ENCODE measurements at places on chromosomes 12 and 14.

DNA sequence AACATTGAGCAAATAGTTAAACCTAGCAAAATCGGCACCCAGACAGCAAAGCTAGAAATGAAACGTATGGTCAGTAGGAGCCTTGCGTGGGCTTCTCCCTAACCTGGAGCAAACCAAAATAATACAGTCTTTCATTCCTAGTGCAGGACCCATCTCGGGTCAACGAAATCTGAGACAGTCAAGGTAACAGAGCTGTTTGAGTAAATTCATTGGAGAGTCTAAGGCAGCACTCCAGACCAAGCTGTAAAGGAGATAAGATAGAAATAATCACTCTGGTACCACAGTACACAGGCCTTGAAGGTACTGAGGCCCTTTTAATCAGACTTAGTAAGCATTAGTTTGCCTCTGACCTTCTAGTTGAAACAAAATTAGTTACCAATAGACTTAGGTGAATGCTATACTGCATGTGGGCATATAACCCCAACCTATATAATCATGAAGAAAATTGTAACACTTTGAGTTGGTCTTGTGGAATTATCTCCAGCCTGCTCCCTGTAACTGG, 54.4 kb upstream of the BICD1 start:
- no peak for DNase-seq

DNA sequence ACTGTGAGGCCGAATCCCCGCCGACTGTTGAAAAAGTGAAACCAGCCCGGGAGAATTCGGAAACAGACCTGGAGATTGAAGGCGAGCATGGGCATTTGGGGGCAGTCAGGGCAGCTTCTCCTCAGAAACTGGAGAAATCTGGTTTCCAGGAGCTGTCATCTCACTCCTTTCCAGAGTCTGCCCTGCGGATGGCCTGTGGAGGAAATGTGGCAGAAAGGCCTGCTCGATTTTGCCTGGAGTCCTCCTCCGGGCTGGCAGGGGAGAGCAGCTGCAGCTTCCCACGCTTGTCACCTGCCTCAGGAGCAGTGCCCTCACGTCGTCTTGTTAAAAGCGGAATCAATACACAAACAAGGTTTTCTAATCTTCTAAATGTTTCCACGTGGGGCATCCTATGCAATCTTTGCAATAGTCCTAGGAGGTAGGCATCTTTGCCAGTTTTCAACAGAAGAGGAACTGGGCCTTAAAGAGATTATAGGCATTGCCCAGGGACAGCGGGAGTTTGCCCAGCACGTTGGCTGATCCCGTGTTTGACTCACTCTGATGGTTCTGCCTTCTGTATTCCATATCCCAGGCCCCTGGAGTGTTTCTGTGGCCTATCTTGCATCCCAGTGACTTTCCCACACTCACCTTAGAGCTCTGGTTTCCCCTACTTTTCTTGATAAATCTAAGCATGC, 2.3 kb downstream of the LRRC74A start:
- DNase-seq, result no peak

DNA sequence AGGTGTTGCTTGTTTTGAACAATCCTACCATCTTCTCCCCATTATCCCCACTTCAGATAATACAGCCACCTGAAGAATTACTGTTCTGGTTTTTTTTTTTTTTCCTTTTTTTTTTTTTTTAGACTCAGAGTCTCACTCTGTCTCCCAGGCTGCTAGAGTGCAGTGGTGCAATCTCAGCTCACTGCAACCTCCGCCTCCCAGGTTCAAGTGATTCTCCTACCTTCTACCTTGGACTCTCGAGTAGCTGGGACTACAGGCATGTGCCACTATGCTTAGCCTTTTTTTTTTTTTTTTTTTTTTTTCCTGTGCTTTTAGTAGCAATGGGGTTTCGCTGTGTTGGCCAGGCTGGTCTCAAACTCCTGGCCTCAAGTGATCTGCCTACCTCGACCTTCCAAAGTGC, 179.4 kb upstream of the ABCD2 start:
- no peak for DNase-seq

DNA sequence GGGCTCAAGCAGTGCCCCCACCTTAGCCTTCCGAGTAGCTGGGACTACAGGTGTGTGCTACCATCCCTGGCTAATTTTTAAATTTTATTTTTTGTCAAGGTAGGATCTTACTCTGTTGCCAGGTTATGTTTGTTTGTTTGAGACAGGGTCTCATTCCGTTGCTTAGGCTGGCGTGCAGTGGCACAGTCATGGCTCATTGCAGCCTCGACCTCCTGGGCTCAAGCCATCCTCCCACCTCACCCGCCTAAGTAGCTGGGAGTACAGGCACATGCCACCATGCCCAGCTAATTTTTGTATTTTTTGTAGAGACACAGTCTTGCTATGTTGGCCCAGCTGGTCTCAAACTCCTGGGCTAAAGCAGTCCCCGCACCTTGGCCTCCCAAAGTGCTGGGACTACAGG, 83.3 kb upstream of the KCNH3 start:
- no peak for DNase-seq

DNA sequence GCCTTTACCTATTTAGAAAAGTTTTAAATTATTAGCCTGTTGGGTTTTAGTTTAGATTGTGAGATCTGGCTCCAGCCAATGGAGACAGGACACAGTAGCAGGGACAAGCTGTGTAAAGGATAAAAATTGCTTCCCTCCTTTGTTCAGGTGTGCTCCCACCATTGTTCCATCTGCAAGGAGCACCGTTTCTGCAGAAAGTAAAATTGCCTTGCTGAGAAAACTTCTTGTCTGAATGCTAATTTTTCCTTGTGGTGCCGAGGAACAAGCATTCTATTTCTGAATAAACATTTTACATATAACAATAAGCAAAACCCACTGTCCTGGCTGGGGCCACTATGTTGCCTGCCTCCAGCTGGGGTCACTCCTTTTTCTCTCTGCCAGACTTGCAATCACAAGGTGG, 72.7 kb upstream of the ZFP36L1 start:
- no peak for DNase-seq

GRCh38 chr14:76867516-76868453, 41.6 kb downstream of the LRRC74A start:
- DNase-seq, result peak; percentile 71

GRCh38 chr12:18864900-18865561, 127.1 kb downstream of the CAPZA3 start:
- DNase-seq, result no peak

GRCh38 chr12:132632521-132633228, 14.1 kb downstream of the P2RX2 start:
- no peak for DNase-seq

DNA sequence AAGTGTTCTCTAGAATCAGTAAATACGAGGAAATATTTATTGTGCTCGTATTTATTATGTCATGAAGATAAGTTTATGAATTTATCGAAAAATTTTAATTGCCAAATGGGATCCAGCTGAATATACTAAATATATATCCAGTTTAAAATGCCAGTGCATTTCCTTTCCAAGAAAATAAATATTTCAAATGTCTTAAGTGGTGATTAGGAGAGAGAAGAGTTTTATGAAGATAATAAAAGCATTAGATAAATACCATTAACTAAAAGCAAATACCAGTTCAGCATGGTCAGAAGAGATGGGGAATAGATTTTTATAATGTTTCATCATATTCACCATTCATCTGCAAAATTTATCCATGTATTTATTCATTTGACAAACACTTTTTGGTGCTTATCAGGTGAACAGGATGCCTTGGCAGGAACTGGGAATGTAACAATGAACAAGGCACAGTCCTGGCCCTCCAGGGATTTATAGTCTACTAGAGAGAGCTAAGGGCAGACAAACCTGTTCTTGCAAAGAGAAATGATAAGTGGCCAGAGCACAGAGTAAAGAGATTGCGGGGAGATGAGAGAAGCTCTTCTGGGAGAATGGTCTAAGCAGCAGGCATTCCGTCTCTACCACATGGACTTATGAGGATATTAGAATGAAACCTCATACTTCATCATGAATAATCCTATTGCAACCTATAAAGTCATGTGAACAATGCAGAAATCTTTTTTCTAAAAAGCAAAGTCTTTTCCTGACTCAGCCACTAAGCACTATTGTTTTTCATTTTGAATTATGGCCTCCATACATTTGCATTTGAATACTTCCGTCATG, 143.7 kb upstream of the ABCD2 start:
- no peak for DNase-seq

DNA sequence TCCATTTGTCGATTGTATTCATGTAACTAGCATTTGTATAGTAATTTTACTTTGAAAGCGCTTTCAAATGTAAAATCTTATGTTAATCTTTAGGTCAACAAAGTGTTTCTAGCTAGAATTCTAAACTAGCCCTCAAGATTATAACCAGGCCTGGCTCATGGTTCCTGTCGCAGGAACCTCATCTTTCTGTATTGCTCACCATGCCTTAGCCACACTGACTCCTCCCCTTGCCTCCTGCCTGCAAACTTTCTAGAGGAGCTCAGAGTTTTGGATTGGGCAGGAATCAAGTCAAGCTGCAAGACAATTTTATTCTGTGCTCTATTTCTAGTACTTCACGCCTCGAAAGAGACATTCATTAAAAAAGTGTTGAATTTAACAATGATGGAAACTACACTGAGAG, 99.8 kb downstream of the TGFB3 start:
- no peak for DNase-seq

- DNase-seq, result peak; percentile 81
Measured at GRCh38 chr12:102095677-102096263, 24.1 kb downstream of the NUP37 start.

- DNase-seq, result no peak
Measured at GRCh38 chr14:52801014-52801712, 9.8 kb upstream of the GNPNAT1 start.

DNA sequence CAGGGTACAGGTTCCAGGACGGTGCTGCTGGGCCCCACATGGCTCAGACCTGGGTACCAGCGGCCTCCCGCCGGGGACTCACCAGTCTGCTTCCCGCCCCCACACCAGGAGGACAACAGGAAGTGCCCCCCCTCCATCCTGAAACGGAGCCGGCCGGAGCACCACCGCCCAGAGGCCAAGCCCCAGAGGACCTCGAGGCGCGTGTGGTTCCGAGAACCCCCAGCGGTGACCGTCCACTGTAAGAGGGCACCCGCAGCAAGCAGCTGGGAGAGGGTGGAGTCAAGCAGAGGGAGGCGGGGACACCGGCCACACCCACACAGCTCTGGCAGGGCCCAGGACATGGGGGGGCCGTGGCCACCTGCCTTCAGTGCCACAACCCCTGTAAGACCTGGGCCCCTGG, 8.1 kb downstream of the C14orf180 start:
- DNase-seq, result no peak

Measured in NCI-H2171 treated with DMSO at 0.1 percent for 48 hours (cell line).